Occipital lobe (tissue), 3 donors: ENCODE measurements at places on chromosomes 3 and 15.

DNA sequence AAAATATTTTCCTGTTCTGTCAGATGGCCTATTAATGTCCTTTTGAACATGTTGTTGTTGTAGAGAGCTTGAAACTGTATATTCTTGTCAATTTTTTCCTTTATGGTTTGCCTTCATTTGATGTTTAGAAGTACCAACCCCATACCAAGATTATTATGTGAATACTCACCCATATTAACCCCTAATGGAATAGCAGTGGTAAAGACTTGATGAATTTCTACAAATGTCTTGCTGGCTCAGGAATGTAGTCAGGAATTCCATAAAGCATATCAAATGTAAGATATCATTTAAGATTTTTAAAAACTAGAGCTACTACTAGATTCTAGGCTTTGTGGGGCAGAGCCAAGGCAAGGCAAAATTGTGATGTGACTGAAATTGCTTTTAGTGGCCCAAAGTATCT, 30.0 kb downstream of the MYO5A start:
- no peak for DNase-seq

DNA sequence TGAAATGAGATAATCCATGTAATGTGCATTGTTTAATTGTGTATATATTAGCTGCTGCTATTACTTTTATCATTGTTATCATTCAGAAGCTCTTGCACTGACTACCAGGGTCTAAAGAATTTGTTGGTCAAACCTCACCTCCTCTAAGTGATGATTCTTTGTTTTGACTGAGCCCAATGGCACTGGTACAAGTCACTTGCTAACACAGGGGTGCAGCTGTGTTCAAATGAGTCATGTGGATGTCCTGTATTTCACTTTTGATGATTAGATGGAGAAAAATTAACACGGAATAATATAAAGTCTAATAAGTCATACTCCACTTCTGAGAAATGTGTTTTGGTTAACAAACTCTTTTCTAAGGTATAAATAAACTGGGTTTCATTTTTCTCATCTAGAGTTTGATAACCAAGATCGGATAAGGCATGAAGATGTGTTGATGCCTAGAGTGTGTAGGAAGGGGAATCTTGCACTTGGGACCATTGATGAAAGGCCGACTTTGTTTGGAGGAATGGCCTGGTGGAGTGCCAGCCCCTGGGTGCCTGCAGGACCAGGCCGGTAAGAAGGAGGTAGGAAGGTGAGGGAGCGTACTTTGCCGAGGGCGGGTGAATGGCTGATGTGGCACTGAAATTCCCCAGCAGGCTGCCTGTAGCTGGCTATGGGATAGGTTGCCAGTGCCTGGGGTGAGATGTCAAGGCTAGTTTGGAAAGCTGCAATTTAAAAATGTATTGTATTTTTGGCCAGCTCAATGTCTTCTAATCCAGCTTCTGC, 244.7 kb upstream of the ZPLD1 start:
- no peak for DNase-seq

DNA sequence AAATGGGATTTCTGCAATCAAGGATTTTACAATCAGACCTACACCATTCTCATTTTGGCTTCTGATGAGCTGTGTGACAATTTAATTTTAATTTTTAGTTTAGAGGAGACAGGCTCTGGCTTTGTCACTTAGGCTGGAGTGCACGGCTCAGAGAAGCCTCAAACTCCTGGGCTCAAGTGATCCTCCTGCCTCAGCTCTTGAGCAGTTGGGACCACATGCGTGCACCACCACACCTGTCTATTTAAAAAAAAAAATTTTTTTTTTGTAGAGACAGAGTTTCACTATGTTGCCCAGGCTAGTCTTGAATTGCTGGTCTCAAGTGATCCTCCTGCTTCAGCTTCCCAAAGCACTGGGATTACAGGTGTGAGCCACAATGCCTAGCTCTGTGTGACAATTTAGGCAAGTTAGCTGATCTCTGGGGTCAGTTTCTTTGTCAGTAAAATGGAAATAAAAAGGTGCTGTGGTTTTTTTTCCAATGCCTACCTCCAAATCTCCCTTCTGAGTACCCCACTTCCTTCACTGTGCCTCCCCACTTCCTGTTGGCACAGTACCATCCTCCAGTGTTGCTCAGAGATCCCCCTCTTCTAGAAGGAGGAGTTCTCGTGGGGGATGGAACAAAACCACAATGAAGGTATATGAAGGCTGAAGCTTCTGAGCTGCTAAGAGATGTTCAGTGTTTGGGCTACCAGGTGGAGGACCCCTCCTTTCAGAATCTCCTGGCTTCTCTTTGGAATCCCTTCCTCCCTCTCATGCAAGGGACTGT, 54.1 kb upstream of the GSK3B start:
- no peak for DNase-seq

GRCh38 chr15:71348597-71348996, 233.3 kb downstream of the THSD4 start:
- DNase-seq = no peak

GRCh38 chr3:41417574-41417973, 218.3 kb downstream of the CTNNB1 start:
- no peak for DNase-seq

DNA sequence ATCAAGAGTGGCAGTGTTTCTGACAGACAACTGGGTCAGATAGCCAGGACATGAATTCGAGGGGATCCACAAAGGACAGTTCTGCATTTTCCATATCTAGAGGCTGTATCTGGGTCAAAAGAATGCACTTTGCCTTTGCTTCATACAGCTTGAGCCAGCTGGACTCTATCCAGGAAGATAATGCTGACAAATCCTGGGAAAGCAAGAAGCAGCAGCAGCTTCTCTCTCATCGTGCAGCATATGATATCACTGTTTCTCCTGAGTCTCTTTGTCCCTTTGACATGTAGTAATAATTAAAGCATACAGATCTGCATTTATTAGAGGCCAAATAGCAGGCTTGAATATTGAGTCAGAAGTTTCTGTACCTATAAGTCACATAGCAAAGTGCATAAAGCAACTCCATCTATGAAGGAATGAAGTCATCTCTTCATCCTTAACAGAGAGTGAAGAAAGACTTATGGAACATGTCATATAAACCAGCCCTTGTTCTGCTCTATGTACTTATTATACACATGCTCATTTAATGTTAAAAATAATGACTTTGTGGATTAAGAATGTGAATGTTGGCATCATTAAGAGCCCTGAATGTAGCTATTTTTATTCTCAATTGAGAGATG, 236.8 kb upstream of the GBE1 start:
- no peak for DNase-seq

- DNase-seq = no peak
These were observed 76.0 kb downstream of the CFAP20DC start for GRCh38 chr3:58973796-58974195.

GRCh38 chr15:39270934-39271333, 309.9 kb upstream of the THBS1 start:
- no peak for DNase-seq

- no peak for DNase-seq
These were observed 2.0 kb downstream of the GP5 start for GRCh38 chr3:194396859-194397756.

- no peak for DNase-seq
These were observed 271.5 kb upstream of the DCBLD2 start for GRCh38 chr3:99172736-99173657.

- DNase-seq = no peak
These were observed 263.7 kb upstream of the UBE2E1 start for GRCh38 chr3:23542079-23542478.

DNA sequence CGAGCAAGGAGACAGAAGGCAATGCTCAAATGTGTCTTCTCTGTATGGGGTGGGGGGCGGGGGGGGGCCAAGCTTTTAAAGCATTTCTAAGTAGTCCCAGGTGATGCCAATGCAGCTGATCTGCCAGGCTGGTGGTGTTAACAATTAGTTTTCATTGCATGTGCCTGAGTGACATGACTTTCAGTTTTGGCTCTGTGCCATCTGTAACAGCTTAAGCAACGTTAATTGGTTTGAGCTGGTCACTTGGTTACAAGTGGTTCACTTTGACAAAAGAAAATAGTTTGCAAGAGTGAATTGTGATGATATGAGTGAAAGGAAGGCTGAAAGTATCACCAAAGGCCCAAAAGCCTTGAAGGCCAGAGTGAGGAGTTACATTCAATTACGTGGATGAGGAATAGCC, 26.4 kb upstream of the LRIG1 start:
- no peak for DNase-seq

DNA sequence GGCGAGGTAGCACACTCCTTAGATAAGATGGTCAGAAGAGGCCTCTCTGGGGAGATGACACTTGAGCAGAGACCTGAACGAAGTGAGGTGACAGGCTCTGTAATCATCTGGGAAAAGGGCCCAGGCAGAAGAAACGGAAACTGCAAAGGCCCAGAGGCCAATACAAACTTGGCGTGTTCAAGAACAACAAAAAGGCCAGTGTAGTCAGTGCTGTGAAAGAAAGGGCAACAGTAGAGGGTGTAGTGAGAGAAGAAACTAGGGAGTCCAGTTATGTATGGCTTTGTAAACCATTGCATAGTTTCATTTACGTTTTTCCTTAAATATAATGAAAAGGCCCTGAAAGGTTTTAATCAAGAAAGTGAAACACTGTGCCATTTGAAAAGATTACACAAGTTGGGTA, 31.8 kb downstream of the PLD1 start:
- no peak for DNase-seq

DNA sequence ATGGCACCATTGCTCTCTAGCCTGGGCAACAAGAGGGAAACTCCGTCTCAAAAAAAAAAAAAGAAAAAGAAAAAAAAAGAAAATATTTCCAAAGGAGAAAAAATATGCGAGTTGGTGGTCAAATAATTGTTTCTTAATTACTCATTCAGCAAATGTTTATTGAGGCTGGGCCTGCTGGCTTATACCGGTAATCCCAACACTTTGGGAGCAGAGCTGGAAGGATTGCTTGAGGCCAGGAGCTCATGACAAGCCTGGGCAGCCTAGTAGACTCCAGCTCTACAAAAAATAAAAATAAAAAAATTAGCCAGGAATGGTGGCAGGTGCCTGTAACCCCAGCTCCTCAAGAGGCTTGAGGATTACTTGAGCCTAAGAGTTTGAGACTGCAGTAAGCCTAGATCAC, 4.1 kb downstream of the KNL1 start:
- no peak for DNase-seq

DNA sequence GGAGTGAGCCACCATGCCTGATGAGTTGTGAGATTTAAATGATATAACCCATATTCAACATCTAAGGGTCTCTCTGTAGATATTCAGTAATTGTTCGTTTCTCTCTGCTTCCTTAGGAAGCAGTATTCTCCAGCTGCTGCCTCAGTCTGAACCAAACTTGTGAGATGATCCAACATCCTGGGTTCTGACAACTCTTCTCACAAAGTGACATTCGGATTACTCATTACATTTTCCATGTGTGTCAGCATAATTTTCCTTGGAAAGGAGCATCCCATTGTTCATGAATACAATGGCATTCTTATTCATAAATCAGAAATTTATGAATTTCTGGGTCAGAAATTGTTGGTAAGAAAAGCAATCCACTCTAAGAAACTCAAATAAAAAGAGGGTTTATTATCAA, 15.0 kb upstream of the SEC22A start:
- no peak for DNase-seq

DNA sequence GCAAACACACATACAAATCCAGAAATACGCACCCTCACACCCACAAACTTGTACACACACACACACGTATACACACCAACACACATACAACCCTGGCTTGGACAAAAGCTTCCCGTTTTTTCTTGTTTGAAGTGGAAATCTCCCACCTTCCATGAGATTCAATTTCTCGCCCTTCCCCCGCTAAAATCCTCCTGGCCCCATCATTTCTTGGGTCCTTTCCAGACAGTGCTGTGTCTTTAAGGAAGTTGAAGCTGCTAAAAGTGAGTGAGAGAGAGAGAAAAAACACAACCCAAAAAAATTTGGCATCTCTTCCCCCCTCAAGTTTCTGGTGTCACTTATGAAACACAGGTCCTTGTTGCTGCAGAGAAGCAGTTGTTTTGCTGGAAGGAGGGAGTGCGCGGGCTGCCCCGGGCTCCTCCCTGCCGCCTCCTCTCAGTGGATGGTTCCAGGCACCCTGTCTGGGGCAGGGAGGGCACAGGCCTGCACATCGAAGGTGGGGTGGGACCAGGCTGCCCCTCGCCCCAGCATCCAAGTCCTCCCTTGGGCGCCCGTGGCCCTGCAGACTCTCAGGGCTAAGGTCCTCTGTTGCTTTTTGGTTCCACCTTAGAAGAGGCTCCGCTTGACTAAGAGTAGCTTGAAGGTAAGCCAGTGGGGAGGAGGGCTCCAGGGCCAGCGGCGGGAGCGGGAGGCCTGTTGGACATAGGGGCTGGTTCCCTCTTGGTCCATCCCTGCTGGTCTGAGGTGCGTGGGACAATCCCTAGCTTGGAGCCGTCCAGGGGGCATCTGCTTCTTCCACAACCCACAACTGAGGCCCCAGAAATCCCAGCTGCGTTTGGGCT, at the start of gene ISLR:
Gene ISLR (plus strand): TSS at position 331 of the 839 bp plus-strand sequence. CDS start 1,149 bp downstream, outside the sequence.
- no peak for DNase-seq

- DNase-seq = no peak
These were observed 144.6 kb downstream of the VGLL4 start for GRCh38 chr3:11499144-11499543.

- no peak for DNase-seq
These were observed 123.3 kb downstream of the XXYLT1 start for GRCh38 chr3:195147649-195148080.

DNA sequence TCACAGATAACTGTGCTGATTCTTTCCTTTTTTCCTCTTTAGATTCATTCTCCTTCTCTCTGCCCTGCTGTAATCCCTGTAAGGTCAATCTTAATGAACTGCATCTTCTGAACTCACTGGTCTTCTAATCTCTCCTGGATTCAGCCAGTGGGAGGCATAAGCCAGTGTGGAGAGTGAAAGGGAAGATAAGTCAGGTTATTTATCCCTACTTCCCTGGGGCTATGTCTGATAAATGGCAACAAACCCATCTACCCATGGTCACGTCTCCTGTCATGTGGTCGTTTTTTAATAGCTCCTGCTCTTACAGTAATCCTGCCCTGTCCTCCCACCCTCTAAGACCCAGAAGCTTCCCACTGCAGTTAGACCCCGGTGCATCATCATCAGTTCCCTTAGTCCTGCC, 199.6 kb upstream of the NAALADL2 start:
- no peak for DNase-seq

DNA sequence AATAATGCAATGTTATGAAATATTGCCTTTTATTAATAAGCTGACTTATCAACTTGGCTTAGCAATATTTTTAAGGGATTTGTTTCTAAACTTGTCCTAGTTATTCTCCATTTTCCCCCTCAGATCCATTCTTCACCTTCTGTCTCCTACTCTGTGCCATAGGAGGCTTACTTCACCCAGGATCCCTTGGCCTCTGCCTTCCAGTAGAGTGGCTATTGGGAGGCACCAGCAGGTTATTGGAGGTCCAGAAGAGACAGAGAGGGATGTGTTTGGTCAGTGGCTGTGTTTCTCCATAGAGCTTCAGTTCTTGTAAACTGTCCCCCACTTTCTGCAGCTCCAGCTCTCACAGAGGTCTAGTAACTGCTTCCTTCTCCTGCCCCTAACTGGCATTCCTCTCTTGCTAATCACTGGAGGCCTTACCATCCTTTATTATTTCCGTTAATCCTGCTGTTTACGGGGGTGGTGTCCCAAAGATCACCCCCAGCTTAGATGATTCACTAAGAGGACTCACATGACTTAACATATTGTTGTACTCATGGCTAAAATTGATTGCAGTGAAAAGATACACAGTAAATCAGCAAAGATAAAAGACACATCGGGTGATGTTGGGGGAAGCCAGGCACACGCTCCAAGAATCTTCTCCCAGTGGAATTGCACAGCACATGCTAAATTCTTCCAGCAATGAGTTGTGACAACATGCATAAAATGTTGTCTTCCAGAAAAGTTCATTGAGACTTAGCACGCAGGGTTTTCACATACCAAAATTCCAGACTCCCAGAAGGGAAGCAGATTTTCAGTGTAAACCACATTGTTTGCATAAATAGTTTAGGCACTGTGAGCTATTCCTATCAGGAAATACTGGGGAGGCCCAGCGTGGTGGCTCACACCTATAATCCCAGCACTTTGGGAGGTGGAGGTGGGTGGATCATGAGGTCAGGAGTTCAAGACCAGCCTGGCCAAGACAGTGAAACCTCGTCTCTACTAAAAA, 67.5 kb downstream of the RPL22L1 start:
- DNase-seq = no peak
